Activated naive CD8-positive, alpha-beta T cell treated with anti-CD3 and anti-CD28 coated beads, Interleukin-2, amount 10 ng/mL, durations not matched to agents 7 days and 5 days (primary cell): ENCODE measurements at places on chromosomes 11 and 22. TPM values are rescaled to one million over a fixed set of nuclear protein-coding genes. Genes with fewer than 3 reads are reported as not detected.

- no peaks in the 10 kb centered on the region for H3K36me3 ChIP-seq
- no peak for DNase-seq
- no peak overlapping the region for H3K27ac ChIP-seq
- H3K27me3 ChIP-seq = no peaks in the 10 kb centered on the region
- H3K4me3 ChIP-seq = no peak overlapping the region
These were observed 31.4 kb downstream of the GLB1L2 start for GRCh38 chr11:134363161-134363560.

DNA sequence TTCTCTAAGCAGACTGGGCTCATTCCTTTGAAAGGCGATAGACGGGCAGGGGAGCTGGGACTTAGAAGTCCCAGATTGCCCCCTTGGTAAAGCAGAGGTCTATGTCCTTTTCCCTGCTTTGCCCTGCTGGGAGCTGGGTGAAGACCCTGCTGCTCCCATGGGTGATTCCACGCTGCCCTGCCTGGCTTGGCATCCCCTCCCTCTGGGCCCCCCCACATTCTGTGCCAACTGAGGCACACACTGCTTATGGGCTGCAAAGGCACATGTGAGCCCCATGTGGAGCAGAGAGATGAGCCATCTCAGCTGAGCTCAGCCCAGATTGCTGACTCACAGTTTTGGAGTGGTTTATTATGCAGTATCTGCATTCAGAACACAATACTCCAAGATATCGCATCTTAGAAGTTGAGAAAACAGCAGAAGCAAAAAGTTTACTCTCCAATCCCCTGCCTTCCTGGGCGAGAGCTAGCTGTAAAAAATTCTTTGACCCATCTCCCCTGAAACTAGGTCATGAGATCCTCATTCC is 127.2 kb downstream of the ST3GAL4 start:
- no peaks in the 10 kb centered on the region for H3K36me3 ChIP-seq
- no peaks in the 10 kb centered on the region for H3K27me3 ChIP-seq
- peaks cover 14% of the 10 kb centered on the region for H3K4me1 ChIP-seq
- DNase-seq = no peak
- H3K4me3 ChIP-seq = no peak overlapping the region

Gene TBX10
- not detected for total RNA-seq

DNA sequence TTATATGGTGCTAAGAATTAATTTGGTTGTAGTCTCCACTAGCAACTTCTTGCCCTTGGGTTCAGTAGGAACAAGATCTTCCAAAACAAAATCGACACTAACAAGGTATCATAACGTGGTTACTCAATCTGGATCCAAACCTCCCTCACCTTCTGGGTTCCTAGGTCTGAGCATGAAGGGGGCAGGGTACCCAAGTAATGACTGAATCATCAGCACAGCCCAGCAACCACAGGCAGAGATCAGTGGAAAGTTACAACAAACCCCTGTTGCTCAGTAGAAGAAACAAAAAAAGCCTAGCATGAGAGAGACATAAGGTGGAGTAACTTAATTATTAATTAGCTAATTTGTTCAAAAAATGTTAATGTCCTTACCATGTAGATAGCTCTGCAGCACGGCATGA is 221.4 kb downstream of the BLID start:
- H3K36me3 ChIP-seq = no peaks in the 10 kb centered on the region
- H3K4me1 ChIP-seq = no peaks in the 10 kb centered on the region
- DNase-seq = no peak
- H3K4me3 ChIP-seq = no peak overlapping the region
- H3K27me3 ChIP-seq = peaks cover 2% of the 10 kb centered on the region

DNA sequence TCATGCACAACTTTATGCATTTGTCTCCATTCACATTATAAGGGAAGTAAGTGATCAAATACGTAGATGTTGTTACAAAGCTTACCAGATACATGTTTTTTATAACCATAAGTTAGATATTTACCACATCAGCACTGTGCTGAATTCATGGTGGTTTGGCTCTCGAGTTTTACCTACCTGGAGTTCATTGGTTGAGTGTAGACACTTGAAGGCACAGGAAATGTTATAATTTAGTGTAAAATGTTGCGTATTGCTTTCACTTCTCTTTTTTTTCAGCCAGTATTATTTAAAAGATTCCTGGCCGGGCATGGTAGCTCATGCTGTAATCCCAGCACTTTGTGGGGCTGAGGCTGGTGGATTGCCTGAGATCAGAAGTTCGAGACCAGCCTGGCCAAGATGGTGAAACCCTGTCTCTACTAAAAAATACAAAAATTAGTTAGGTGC is 53.1 kb upstream of the GRK2 start:
- H3K27me3 ChIP-seq = no peaks in the 10 kb centered on the region
- peaks cover 23% of the 10 kb centered on the region for H3K36me3 ChIP-seq
- no peak overlapping the region for H3K4me3 ChIP-seq
- peaks cover 11% of the 10 kb centered on the region for H3K4me1 ChIP-seq
- no peak for DNase-seq
- H3K27ac ChIP-seq = peak overlapping the region; percentile 54

GRCh38 chr11:2522631-2523255 is 77.9 kb downstream of the KCNQ1 start:
- no peaks in the 10 kb centered on the region for H3K36me3 ChIP-seq
- H3K27me3 ChIP-seq = no peaks in the 10 kb centered on the region
- DNase-seq = peak; percentile 28
- no peak overlapping the region for H3K4me3 ChIP-seq

GRCh38 chr11:103683576-103683975 is 352.9 kb upstream of the DDI1 start:
- peaks cover 3% of the 10 kb centered on the region for H3K4me1 ChIP-seq
- no peak for DNase-seq
- H3K27me3 ChIP-seq = no peaks in the 10 kb centered on the region
- H3K27ac ChIP-seq = no peak overlapping the region
- H3K4me3 ChIP-seq = no peak overlapping the region

DNA sequence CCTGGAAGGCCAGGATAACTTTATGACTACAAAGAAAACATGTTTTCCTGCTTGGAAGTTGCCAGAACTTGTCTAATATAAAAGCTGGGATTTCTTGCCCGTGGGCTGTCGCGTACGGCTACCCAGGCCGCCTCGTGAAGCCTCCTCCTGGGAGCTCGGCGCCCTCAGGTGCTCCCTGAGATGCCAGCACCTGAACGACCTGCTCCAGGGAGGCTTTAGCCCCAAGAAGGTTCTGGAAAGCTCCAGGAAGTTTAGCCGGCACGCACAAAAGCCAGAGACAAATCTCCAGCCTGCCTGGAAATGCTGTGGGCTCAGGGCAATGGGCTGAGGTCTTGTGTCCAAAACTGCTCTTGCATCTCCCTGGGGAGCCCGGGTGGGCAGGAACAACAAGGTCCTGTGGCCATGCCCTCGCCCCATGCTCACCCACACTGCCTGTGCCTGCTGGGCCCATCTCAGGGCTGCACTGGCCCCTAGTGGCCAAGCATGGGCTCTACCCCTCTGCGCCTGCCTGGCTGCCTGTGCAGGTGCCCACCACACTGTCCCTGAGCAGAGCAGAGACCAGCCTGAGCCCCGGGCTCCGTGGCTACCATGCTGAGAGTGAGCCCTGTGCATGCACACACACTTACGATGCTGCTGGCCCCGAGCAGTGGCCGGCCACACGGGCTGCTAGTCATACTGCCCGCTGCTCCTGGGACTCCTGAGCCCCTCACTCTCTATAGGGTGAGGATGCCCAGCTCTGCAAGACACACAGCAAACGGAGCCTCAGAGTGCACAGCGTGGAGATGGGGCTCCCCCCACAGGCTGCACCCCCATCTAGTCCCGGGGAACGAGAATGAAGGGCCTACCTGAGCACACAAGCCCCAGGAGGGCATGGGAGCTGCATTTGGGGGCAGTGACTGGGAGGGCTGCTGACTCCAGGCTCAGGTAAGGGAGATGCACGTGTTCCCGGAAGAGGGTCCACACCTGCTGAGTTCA is 4.9 kb upstream of the CELSR1 start:
- peak; percentile 78 for DNase-seq
- peaks cover 1% of the 10 kb centered on the region for H3K4me1 ChIP-seq
- no peaks in the 10 kb centered on the region for H3K36me3 ChIP-seq
- no peak overlapping the region for H3K4me3 ChIP-seq
- peaks cover 38% of the 10 kb centered on the region for H3K27me3 ChIP-seq

GRCh38 chr22:43390872-43391271 is 20.9 kb upstream of the MPPED1 start:
- H3K36me3 ChIP-seq = no peaks in the 10 kb centered on the region
- DNase-seq = no peak
- no peak overlapping the region for H3K27ac ChIP-seq
- peaks cover 1% of the 10 kb centered on the region for H3K4me1 ChIP-seq
- H3K27me3 ChIP-seq = peaks cover 16% of the 10 kb centered on the region
- no peak overlapping the region for H3K4me3 ChIP-seq

Gene DCDC1
- not detected for total RNA-seq

Gene KCNK4
- not detected for total RNA-seq

GRCh38 chr11:121086866-121087265 is 14.2 kb upstream of the TECTA start:
- no peak for DNase-seq
- H3K4me1 ChIP-seq = no peaks in the 10 kb centered on the region
- no peaks in the 10 kb centered on the region for H3K27me3 ChIP-seq
- H3K27ac ChIP-seq = no peak overlapping the region
- peaks cover 15% of the 10 kb centered on the region for H3K36me3 ChIP-seq

DNA sequence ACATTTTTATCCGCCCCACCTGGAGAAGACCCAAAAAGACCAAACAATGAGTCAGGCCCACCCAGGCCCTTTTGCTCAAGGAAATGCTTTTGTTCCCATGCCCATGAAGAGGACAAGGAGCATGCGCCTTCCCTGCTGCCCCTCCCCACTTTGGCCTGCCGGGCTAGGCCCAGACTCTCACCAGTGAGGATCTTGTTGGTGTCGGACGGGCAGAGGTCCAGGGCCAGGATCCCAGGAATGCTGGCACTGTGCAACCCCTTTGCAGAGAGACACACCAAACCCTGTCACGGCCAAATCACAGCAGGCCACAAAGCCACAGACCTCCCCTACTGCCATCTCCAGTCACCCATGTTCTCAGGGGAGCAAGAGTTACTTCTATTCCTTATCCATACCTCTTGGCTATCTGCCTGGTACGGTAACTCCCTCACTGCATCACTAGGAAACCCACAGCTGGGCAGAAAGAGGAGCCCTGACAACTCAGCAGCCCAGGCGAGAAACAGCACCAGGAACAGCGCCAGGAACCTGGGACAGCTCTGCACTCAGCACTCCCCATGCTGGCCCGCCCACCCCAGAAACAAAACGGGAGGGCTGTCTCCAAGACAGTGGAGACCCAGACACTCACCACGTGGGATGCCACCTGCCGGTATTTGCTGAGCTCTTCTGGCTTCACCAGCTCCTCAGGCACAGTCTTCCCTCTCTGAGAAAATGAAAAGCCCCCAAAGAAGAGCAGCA is 5.5 kb downstream of the PRPF19 start:
- peaks cover 13% of the 10 kb centered on the region for H3K36me3 ChIP-seq
- H3K27ac ChIP-seq = no peak overlapping the region
- H3K27me3 ChIP-seq = no peaks in the 10 kb centered on the region
- H3K4me3 ChIP-seq = no peak overlapping the region

GRCh38 chr11:126612671-126613070 is 257.2 kb downstream of the ST3GAL4 start:
- no peak overlapping the region for H3K4me3 ChIP-seq
- peaks cover 3% of the 10 kb centered on the region for H3K27me3 ChIP-seq
- H3K27ac ChIP-seq = no peak overlapping the region

DNA sequence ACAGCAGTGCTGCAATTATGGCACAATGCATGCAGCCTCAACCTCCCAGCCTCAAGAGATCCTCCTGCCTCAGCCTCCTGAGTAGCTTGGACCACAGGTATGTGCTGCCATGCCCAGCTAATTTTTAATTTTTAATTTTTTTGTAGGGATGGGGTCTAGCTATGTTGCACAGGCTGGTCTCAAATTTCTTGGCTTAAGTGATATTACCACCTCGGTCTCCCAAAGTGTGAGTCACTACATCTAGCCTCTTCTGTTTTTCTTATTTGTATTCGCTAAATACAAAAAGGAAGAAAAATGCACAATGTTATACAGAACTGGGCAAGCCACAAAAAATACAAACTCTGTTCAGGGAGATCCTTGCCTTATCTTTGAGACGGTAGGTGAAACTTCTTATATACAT is 62.1 kb downstream of the DDI1 start:
- no peaks in the 10 kb centered on the region for H3K4me1 ChIP-seq
- no peak for DNase-seq
- H3K27me3 ChIP-seq = no peaks in the 10 kb centered on the region
- H3K4me3 ChIP-seq = no peak overlapping the region
- H3K36me3 ChIP-seq = no peaks in the 10 kb centered on the region
- no peak overlapping the region for H3K27ac ChIP-seq

Gene KCNK7
- 0.96 TPM for total RNA-seq

Gene PHRF1
- 58.9 TPM for total RNA-seq

DNA sequence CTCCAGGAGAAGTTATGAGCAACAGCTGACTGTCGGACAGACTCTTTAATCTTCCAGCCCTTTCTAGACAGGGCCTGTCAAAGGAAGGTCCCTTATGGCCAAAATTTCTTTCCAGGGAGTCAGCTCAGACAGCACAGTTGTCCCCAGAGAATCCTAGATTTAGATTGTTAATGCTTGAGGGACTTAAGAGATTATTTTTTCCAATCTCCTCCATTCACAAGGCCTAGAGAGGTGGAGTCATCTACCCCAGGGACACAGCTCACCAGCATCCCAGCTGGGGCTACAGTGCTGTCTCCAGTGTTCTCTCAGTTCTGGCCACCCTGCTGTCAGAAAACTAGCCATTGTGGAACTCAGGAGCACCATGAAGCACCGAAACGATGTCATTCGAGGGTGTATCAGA is 7.8 kb downstream of the DSCAML1 start:
- peaks cover 37% of the 10 kb centered on the region for H3K27me3 ChIP-seq
- H3K4me3 ChIP-seq = no peak overlapping the region
- no peak for DNase-seq
- H3K36me3 ChIP-seq = no peaks in the 10 kb centered on the region
